Cerebellar nuclear complex (tissue), 1 donor: ENCODE measurements at places on chromosomes 7 and 10.

DNA sequence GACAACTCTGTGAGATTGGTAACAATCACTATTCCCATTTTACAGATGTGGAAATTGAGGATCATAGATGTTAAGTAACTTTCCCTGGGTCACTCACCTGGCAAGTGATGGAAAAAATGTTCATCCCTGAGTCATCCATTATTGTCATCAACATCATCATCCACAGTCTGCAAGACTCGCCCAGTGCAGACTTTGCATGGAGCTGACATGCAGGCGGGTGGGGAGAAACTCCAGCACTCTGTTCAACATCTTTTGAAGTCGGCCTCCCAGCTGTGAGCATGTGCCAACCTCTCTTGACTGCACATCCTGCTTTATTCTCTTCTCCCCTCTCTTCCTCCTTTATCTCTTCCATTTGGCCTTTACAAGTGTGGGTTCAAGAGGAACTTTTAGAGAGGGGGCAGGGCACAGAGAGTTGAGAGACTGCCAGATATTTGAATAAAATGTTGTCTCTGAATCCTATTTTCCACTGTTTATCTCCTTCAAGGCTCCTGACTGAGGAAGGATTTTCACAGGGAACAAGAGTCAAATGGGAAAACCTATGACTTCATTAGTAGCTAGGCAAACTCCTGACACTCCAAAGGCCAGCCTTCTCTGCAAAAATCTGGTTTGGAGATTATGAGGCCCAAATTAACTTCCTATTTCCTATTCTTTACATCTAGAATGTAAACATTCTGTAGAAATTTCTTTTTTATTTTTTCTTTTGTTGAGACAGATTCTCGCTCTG is 283.7 kb upstream of the PODXL start:
- no peak for DNase-seq

- no peak for DNase-seq
Measured at GRCh38 chr7:115024276-115024675, 102.4 kb downstream of the MDFIC start.

GRCh38 chr10:47036771-47037170 is 125.5 kb downstream of the PTPN20 start:
- DNase-seq, result no peak

DNA sequence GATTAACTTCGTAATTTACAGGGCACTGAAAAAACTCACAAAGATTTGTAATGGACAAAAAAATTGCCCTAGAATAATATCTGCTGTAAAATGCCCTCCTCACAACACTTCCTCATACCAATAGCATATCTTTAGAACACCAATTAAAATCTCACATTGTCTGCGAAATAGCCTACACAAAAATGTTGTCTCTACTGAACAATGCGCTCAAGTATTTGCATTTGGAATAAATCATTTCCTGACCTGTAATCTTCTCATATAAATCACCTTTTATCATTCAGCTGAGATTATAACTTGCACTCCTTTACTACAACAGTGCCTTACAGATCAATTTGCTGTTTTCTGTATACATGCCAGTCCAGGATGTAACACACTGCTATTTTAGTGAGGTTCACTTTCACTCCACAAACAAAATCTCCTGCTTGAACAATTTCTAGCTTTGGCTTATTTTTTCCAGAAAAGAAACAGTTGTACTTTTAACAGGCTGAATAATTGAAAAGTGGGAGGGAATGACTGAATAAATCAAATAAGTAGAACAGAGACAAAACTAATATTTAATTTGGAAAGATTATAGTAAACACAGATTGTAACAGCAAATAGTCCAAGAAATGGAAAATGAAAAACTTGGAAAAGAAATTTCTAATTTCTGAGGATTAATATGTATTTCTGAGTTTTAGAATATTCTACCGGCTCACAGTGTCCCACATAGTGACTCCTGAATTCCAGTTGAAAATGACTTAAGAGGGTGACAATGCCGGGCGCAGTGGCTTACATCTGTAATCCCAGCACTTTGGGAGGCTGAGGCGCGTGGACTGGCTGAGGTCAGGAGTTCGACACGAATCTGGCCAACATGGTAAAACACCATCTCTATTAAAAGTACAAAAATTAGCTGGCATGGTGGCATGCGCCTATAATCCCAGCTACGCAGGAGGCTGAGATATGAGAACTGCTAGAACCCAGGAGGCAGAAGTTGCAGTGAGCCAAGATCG is 30.6 kb downstream of the JMJD1C start:
- no peak for DNase-seq

DNA sequence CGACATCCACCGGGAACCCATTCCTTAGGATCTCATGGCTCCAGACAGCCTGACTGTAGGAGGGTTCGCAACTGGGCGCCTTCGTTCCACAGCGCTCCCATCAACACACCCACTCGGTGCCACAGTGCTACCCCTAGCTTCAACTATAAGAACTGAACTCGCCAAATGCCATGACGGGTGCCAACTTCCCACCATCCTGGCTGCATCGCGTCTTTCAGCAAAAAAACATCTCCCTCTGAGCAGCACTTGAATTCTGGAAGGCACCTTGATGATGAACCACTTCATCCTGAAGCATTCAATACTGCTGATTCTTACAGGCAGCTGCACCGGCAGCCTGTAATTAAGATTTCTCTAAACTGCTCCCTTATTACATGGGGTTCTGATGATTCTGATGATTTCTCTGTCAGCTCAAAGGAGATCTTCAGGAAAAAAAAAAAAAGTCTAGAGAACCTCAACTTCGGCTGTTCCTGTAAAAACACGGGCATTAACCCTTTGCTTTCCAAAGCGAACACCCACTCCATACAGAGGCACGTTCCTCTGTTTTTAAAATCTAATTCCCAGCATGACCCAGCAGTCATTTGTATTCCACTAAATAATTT is 1.3 kb downstream of the CYTH3 start:
- peak; percentile 37 for DNase-seq

DNA sequence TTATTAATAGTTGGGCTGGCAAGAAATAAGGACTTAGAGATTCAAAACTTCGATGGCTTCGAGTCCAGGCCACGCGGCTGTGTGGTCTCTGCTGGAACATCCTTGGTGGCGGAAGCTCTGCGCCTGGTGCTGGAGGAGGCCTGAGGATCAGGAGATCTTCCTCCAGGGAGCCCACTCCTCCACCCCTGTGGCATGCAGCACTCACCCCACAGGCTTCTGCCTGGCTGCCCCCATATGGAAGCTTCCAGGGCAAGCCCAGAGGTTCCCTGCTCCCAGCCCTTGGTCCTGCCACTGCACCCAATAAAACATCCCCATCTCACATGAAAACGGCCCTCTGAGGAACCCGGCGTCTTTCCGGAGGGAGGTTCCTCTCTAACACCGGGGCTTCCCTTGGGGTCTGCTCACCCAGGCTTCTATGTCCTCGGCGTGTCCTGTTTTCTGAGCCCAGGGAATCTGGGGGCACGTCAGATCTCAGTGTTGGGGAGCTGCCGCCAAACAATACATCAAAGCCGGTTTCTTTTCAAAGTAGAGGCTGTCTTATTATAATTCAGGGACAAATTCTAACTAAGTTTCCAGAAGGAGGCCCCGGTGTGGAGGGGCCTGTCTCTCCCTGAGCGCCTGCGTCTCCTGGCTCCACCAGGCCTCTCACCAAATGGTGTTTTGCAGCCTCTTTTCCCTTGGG is 32.4 kb downstream of the CALML3 start:
- no peak for DNase-seq

DNA sequence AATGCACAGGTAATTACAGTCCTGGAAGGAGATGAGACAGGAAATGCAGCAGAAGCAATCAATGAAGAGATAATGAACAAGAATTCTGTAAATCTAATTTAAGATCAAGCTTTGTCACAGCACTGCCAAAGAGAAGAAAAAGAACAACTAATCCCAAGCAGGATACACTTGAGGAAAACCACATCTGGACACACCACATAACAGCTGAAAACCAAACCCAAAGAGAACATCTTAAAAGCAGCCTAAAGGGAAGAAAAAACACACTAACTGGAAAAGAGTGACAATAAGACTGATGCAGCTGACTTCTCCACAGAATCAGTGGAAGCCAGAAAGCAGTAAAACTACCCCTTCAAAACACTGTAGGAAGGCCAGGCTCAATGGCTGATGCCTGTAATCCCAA is 10.2 kb downstream of the CYTH3 start:
- DNase-seq, result no peak

DNA sequence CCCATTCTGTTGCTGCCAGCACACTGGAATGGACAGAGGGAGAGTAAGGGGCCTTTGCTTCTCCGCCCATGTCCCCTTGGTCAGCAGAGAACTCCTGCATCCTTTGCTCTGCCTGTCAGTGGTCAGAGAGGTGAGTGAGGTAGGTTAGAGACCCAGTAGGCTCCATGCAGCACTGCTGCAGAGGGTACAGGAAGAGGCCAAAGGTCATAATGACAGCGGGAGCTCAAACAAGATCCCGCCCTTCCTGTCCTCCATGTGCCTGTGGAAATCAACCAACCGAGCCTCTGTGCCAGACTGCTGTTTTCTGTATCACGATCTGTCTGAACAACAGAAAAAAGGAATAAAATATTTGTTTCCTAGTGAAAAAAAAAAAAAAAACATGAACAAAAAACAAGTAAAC is 81.4 kb downstream of the ZNF33B start:
- no peak for DNase-seq

DNA sequence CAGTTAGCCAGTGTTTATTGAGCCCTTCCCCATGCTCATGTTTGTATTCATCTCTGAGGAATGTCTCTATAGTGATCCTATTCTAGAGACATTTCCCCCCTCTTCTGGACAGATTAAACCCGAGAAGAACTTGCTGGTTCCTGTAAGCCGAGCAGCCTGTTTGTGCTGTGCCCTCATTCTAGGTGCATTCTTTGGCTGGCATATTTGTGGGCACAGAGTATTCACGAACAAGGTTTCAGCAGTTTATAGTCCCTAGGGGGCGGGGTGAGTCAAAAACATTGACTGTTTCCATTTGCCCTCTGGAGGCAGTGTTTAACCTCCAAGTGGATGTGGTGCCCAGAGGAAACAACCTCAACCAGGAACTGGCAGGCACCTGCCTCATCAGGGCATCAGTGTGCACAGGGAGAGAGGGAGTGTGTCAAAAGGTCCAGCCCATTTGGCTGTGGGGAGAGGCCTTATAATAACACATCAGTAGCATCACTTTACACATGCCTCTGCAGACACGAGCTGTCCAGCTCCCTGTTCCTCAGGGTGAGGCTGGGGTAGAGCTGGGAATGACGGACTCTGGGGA is 273.3 kb upstream of the LRGUK start:
- no peak for DNase-seq

- DNase-seq, result no peak
Measured at GRCh38 chr7:47581804-47582763, at the start of gene TNS3. Gene TNS3, minus strand, starts transcription at chr7:47582111. Its CDS starts 142,475 bp downstream, at chr7:47439636.

DNA sequence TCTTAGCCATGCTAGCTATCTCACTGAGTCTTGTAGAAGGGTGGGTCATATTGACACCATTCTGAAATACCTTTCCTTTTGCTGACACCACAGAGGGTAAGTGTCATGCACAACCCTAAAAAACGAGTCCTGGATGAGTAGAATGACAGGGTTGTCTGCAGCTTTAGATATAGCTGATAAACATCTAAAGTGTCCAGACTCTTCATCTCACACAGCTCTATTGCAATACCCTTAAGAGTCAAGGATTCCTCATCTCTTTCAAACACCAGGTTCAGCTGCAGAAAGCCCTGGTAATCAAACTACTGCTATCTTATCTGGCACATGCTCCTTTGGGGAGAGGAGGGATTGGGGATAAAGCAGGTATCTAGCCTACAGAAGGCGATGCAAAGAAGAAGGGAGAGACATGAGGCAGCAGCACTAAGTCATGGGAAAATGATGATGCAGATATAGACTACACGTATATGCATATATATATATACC is 127.0 kb downstream of the ANK3 start:
- DNase-seq, result no peak

DNA sequence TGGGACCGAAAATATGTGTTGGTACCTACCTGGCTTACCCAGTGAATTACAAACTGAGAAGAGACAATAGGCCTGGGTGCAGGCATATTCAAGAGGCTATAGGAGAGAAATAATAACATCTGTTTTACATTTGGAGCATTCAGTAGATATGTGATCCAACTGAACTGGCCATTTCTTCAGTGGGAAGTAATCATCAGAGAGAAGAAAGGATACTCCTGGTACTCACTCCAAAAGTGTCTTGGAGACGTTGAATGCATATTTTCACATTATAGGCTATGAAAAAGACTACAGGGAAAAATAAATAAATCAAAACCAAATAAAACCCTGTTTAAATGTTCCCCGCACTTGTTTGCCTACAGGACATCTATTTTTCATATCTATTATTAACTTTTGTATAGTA is 1680.3 kb downstream of the REEP3 start:
- no peak for DNase-seq

GRCh38 chr10:48364659-48365405 is 58.4 kb downstream of the MAPK8 start:
- DNase-seq, result no peak

DNA sequence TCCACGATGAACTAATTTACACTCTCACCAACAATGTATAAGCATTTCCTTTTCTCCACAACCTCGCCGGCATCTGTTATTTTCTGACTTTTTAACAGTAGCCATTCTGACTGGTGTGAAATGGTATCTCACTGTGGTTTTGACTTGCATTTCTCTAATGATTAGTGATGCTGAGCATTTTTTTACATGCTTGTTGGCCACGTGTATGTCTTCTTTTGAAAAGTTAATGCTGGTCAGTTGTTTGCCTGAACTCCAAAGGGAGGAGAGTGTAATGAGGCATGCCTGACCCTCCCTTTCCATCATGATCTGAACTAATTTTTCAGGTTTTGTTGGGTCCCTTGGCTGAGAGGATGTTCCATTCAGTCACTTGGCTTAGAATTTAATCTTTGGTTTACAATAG is 50.7 kb upstream of the SVIL start:
- no peak for DNase-seq

DNA sequence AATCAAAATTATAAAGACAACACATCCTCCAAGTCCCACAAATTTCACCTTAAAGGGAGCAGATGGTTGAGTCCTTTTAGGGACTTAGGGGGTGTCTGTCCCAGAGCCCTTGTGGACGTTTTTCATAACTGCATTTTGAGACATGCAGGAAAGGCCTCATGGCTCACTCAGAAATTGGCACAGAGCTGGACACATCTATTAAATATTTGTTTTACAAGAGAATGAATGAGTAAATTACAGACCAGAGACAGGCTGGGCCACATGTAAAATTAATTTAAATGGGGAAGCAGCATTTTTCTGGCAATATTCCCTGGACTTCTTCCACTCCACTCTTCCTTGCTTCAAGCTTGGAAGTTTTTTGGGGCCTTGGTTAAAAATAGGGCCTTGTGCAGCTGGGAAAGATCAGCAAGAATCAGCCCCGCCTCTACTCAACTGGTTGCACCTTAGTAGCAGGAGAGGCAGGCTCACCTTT is 20.0 kb downstream of the LAMB1 start:
- no peak for DNase-seq
